ENCODE measurements at places on chromosomes 12 and 14.

DNA sequence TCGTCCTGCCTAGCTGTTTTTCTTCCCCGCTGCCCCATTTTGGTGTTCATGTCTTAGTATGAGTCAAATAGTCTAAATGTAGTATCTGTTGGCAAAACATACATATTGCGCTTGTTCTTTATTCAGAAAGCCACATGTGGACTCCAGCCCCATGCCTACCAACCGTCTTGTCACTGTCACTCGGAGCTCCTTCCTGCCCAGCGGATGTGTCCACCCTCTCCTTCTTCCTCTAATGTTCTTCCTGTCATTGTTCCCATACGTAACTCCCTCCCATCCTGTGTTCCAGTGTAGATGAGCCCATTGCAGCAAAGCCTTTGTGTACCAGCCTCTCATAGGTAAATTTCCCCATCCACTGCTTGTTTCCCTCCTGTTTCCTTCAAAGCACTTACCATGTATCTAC is 120.5 kb downstream of the TMX1 start:
- no peaks in the 10 kb centered on the region for H3K27me3 ChIP-seq
- no peak overlapping the region for H3K27ac ChIP-seq
- DNase-seq, result no peak

- H3K4me1 ChIP-seq, result peaks cover 56% of the 10 kb centered on the region
- DNase-seq, result no peak
- H3K27me3 ChIP-seq, result no peaks in the 10 kb centered on the region
- H3K36me3 ChIP-seq, result no peaks in the 10 kb centered on the region
Observed at GRCh38 chr14:68805414-68805813, 12.5 kb upstream of the ZFP36L1 start.

DNA sequence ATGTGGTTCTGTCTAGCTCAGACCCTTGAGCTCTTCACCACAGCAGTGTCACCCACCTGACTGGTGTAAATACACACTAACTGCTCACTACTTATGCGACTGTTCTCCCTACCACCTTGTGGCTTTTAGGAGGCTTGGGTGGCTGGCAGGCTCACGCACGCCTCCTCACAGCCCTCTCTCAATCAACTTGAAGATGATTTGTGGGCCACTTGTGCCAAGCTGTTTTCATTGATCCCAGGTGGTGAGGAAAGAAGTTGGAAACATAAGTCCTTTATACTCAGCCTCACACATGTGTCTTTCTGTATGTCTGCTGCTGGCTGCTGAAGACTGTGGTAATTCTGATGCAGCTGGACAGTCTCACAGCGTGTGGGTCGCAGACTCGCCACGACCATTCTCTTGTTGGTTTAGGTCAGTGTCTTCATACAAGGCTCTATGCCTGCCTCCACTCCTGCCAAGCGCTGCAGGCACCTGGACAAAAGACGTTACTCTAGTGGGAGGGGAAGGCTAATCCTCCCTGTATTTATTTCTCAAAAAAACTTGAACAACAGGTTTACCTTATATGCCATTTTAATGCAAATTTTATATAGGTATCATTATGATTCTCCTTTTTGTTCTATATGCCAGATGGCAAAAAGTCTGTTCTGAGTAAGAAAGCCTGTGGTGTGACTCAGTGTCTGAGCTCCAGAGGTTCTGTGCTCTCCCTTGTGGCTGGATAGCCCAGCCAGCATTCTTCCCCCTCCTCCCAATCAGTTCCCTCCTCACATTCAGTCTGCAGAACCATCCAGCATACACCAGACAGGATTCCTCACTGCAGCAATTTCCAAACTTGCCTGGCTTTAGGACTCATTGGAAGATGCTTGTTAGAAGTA is 115.6 kb downstream of the DIP2B start:
- no peaks in the 10 kb centered on the region for H3K36me3 ChIP-seq
- no peak overlapping the region for H3K27ac ChIP-seq
- H3K4me1 ChIP-seq, result peaks cover 54% of the 10 kb centered on the region

DNA sequence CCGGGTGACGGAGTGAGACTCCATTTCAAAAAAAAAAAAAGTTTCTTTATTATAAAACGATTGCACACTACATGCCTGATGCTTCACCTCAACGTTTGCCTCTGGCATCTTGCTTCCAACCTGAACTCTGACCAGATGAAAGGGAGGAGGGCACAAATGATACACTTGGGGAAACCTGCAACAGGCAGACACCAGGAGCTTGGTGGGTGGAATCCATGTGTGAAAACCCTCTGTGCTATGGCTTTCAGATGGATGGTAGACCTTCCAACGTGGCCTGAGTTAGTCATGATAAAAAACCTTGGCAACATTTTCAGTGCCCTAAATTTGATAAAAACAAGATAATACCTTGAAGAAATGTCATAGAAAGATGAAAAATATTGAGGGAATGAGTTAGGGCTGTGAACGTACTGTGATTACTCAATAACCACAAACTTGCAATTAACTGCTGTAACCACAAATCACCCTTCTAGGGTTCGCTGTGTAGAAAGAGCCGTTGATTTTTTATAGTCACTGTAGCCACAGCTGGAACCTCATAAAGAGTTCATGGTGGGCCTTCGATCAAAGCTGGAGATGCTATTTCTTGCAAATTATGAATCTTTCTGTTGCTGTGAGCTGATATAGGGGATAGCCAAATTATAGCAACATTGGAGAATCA is 26.1 kb upstream of the GZMB start:
- H3K4me3 ChIP-seq, result no peak overlapping the region
- H3K27ac ChIP-seq, result no peak overlapping the region
- DNase-seq, result no peak
- no peaks in the 10 kb centered on the region for H3K36me3 ChIP-seq
- H3K4me1 ChIP-seq, result no peaks in the 10 kb centered on the region

DNA sequence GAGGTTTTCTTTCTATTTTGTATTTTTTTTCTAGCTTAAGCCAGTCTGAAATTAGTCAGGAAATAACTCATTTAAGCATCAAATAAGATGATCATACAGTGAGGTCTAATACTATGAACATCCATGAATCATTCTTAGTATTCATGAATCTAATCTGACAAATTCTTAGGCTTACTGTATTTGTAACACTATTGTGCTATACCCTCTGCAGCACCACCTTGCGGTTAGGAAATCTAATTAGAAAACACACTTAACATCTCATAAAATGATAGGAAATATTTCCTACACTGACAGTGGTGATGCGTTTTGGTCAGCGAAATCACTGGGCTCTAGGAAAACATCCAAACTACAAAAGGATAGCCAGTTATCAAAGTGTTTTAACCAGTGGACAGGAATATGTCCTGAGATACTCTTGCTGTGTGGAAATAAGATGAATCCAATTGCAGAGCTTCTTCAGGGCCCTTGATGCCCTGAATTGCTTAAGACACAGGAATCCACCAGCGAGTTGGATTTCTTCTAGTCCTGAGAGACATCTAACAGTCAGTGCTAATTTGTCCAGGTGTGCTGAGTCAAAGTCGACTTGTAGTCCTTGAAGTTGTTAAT is 109.3 kb upstream of the MYF6 start:
- H3K4me1 ChIP-seq, result no peaks in the 10 kb centered on the region
- no peak for DNase-seq
- no peak overlapping the region for H3K4me3 ChIP-seq
- H3K27me3 ChIP-seq, result no peaks in the 10 kb centered on the region
- H3K36me3 ChIP-seq, result no peaks in the 10 kb centered on the region
- H3K27ac ChIP-seq, result no peak overlapping the region

DNA sequence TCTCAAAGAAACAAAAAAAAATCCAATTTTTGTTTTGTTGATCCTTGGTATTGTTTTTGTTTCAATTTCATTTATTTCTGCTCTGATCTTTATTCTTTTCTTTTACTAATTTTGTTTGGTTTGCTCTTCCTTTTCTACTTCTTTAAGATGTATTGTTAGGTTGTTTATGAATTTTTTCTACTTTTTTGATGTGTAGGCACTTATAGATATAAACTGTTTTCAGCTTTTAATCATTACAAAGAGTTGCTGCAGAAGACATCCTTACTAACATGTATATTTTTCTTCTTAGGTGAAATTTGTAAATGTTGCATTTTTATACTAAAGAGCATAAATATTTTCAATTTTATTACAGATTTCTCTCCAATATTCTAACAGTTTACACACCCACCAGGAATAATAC is 69.8 kb downstream of the KNTC1 start:
- no peak overlapping the region for H3K4me3 ChIP-seq
- no peaks in the 10 kb centered on the region for H3K4me1 ChIP-seq
- no peak for DNase-seq
